Lower lobe of right lung (tissue), 2 donors: ENCODE measurements at places on chromosomes 1 and 21. TPM values are rescaled to one million over a fixed set of nuclear protein-coding genes. Genes with fewer than 3 reads are reported as not detected.

The KRTAP22-1 gene
- not detected for total RNA-seq

The TFF3 gene
- total RNA-seq = 19.0 TPM

GRCh38 chr1:185732951-185733350 lies 1.2 kb upstream of the HMCN1 start:
- no peak for DNase-seq

DNA sequence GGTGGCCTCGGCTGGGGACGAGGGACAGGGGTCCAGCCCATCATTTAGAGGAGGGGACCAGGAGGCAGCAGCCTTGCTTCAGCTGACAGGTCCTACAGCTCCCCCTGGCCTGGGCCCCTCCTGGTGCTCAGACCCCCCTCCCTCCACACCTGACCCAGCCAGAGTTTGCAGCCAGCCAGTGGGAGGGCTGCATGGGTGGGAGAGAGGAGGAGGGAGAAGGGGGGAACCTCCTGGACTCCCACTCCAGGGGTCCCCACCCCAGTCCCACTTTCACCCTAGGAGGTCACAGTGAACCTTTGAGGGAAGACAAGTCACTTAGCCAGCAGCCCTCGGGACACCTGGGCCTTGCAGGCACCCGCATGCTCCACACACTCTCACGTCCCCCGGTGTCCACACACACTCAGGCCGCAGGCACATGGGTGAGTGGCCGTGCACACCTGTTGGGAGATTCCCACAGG lies 108.9 kb upstream of the ZBTB40 start:
- no peak for DNase-seq

- no peak for DNase-seq
Observed at GRCh38 chr1:248886237-248886895, 19.7 kb upstream of the PGBD2 start.

The ITSN1 gene
- total RNA-seq = 31.4 TPM

The CLDN17 gene
- total RNA-seq = not detected

DNA sequence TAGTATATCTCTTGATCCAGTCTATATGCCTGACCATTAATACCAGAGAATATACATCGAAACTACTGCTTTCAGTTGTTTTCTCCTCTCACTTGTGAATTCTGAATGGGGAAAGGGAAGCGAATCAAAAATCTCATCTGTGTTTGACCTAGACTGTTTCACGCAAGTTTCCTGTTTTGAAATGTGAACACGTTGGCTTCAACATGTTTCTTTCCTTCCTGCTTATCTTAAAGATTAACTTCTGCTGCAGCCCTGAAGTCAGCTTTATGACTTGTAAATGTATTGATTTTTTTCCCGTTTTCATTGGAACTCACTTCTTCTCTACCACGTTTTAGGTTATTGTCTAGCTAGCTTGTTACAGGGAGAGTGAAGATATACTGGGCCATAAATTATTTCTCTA lies 49.9 kb downstream of the SNX27 start:
- DNase-seq = no peak

The SPRR2D gene
- not detected for total RNA-seq

- DNase-seq = no peak
Observed at GRCh38 chr1:245327842-245328241, 173.1 kb downstream of the KIF26B start.

The SNX7 gene
- total RNA-seq = 15.2 TPM

GRCh38 chr1:161037661-161038522 lies 872 bp downstream of the TSTD1 start:
- DNase-seq = peak; percentile 60

The PDE4B gene
- 26.9 TPM for total RNA-seq

The OR10Z1 gene
- not detected for total RNA-seq
